ENCODE measurements at places on chromosomes 12 and 14.
A peak's percentile ranks its signal among the peaks of the same experiment; 100 is the strongest.

GRCh38 chr14:24093901-24094840 is at the start of gene PCK2:
Gene PCK2, plus strand, starts transcription at chr14:24094311. Its CDS starts 95 bp downstream, at chr14:24094406.
- peak; percentile 72 for DNase-seq

DNA sequence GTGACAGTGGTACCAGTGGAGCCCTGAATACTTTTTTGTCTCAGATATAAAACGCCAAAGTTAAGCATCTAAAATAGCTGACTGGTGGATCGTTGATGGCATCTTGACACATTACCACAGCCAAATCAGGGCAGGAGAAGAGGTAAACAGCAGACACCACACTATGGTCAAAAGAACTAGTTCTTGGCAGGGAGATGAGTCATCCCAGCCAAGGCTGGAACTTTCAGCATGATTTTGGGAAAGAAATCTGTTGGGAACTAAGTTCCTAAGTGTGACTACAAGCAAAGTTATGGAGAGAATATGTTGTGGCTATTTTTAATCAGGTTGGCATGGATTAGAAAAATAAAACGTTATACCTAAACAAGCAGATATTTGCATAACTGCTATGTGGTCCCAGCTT is 36.9 kb downstream of the LGR5 start:
- no peak for DNase-seq

- DNase-seq = no peak
Observed at GRCh38 chr12:62005615-62006014, 254.6 kb upstream of the USP15 start.

DNA sequence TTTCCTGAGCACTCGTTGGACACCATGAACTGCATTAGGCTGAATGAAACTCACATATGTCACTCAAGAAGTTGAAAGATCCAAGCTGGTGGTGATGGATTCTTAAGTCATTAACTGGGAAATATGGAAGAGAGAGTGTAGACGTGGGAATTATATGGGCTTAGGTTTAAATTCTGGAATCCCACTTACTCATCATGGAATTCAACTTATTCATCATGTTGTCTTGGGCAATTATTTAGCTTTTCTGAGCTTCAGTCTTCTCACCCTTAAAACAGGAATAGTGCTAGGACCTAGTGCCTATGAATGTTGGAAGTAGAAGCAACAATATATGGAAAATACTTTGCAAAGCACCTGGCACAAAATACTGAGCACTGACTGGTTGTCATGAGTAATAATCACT is 292.4 kb upstream of the TBX3 start:
- DNase-seq = no peak

- no peak for DNase-seq
Observed at GRCh38 chr12:110565894-110566871, 16.9 kb downstream of the PPTC7 start.

DNA sequence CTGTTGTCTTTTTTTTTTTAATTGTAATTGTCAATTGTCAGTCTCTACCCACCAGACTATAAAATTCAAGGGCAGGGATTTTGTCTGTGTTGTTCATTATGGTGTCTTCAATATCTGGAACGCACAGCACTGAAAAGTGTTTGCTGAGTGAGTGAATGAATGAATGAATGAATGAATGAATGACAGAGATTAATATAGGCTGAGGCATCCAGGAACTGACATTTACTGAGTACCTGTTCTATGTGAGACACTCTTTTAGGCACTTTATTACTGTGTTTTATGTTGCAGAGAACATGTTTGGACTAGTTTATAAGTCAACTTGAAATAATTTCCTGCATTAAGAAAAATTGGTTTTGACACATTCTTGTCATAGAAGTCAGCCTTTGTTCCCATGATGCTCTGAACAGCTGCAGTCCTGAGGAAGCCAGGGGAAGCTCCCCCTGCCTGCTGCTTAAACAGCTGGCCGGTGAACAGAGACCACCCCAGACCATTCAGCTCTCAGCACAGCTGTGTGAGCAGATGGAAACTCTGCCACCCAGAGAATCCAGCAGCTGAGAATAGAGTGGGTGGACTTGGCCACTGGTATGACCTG is 160.7 kb upstream of the CCND2 start:
- DNase-seq = no peak

DNA sequence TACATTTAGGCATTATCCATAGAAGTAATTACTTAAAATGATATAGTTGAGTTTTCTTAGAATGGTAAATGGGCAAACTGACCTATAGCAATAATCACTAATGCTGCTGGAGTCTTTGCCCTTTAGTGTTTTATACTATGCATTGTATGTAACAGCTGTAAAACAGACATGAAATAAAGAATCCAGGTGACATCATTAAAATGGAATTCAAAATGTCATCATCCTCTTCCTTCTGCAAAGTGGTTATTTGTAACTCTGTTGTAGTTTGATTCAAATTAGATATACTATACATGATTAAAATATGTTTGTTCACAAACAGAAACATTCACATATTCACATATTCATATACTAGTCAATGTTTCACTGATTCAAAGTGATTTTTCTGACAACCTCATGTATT is 598.8 kb downstream of the SLC16A7 start:
- no peak for DNase-seq

DNA sequence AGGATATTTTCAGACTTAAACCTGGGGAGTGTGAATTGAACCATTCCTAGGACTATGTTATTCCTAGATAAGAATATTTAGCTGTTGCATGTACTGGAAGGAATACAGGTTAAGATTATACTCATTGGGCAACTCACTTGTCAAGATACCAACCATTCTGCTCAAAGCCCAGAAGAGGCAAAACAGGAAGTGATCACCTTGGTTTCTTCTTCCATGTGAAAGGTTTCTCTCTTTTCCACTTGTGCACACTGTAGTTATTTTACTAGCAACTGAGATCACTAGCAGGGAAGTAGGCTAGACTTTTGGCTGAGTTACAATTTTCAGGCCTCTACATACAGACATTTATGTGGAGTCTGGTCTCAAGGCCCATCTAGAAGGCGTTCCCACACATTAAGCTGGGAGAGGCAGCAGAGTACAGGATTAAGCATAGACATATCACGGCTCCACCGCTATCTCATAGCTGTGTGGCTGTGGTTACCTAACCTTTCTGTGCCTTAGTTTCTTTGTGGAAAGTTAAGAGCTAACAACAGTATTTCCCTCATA is 83.9 kb upstream of the FERMT2 start:
- DNase-seq = no peak

DNA sequence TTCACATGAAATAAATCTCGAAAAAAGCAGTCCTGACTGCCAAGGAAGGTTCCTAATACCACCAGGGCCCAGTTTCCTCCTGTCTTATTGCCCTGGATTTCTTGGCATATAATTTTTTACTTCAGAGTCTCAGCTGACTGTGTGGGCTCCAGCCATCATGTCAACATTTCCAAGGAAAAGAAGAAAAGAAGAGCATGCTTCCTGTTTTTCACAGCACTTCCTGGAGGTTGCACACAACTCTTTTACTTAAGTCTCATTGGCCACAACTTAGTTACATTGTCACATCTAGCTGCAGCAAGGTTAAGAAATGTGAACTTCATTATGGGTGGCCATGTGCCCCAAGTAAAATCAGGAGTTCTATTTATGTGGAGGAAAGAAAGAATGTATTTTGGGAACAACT is 24.3 kb downstream of the DACT1 start:
- DNase-seq = no peak

- DNase-seq = no peak
Observed at GRCh38 chr14:34460841-34461240, 1.2 kb downstream of the SPTSSA start.

DNA sequence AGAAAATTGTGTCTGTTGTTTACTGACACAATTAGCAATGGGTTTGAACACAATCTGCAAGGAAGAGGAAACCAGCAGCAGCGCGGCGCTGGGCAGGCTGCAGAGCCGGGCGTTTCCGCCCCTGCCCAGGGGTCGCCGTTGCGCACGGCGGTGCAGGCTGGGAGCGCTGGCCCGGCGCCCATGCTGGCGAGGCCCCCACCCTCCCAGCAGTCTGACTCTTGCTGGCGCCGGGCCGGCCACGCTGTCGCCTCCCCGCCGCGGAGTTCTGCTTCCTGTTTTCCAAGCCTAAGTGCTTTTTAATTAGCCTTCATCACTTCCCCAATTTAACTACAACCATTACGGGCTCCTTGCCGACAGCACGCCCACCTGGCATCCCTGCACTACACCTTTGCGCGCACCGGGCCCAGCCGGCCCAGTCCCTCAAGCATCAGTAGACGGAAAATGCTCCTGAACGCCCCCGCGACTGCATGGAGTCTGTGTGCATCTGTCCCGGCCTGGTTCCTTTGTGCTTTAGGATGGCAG is 212.1 kb downstream of the GXYLT1 start:
- peak; percentile 6 for DNase-seq

- no peak for DNase-seq
Observed at GRCh38 chr12:128381541-128381940, 114.6 kb downstream of the TMEM132C start.

DNA sequence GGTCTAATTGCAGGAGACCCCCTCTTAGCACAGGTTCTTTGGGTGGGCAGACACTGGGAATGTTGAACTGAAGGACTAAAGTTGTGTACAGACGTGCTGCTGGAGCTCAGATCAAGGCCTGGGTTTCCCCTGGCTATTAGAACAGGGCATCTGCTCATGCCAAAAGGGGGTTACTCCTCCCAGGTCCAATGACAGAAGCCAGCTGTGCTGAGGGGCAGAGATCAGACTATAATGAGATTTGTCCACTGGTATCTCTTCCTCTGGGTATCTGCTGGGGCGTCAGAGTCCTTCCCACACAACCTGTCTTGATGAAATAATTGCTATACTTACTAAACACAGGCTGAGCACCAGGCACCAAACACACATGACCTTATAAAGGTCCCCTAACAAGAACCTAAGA is 42.6 kb downstream of the LTBP2 start:
- DNase-seq = no peak

- no peak for DNase-seq
Observed at GRCh38 chr14:89428173-89428523, 11.1 kb upstream of the FOXN3 start.

DNA sequence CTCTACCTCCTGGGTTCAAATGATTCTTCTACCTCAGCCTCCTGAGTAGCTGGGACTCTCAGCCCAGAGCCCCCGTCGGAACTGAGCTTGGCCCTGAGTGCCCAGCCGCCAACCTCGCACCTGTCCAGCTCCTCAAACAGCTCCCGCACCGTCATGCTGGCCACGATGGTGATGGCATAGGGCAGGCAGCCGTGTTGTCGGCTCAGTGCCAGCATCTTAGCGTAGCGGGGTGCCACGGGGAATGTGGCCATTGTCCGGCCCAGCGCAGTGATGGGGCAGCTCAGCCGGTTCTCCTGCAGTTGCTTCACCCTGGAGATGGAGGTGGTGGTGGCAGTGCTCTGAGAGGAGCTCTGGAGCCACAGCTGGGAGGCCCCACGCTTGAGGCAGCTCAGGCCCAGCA is 32.4 kb downstream of the DHX37 start:
- DNase-seq = no peak

DNA sequence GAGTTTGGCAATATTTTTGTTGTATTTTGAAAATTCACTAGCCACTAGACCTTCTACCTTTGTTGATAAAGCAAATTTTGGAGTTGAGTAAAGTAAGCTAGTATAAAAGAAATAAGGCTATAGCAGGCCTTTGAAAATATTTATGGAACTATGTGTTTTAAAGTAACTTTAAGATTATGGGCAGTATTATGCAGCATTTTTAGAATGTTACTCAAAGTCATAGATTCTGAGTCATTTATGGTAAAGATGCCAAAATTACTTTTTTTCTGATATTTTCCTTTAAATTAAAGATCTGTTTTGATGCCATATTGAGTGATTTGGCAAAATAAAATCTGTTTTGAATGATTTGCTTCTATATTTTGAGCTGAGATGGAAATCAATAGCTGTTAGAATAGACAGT is 57.2 kb downstream of the SYNE2 start:
- DNase-seq = no peak

- no peak for DNase-seq
Observed at GRCh38 chr12:91423693-91424050, 241.1 kb upstream of the DCN start.

DNA sequence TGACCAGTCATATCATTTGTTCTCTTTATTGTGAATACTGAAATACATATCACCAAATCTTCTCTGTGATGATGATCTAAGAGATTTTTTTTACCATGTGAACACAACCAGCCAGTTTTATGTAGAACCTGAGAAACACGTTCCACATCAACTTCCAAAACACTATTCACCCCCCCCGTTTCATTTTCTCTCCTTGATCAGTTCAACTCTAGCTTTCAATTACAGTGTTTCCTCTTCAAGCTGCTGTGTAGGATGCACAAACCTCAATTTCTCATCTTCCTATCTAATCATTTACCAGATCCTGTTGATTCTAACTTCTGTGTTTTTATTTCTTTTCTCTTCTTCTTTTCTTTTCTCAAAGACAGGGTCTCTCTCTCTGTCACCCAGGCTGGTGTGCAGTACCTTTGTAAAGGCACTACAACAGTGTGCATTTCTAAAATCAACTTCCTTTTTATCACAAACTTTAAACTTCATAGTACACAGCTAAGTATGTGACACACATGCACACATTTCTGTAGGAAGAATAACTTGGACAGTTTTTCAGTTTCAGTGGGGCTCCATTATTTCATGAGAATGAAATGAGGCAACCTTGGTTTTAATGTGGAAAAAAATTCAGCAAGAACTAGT is 149.9 kb upstream of the FBXO33 start:
- DNase-seq = peak; percentile 3

GRCh38 chr12:3622822-3623690 is 129.9 kb downstream of the CRACR2A start:
- no peak for DNase-seq

GRCh38 chr12:60494244-60494643 is 898.4 kb downstream of the SLC16A7 start:
- DNase-seq = no peak

DNA sequence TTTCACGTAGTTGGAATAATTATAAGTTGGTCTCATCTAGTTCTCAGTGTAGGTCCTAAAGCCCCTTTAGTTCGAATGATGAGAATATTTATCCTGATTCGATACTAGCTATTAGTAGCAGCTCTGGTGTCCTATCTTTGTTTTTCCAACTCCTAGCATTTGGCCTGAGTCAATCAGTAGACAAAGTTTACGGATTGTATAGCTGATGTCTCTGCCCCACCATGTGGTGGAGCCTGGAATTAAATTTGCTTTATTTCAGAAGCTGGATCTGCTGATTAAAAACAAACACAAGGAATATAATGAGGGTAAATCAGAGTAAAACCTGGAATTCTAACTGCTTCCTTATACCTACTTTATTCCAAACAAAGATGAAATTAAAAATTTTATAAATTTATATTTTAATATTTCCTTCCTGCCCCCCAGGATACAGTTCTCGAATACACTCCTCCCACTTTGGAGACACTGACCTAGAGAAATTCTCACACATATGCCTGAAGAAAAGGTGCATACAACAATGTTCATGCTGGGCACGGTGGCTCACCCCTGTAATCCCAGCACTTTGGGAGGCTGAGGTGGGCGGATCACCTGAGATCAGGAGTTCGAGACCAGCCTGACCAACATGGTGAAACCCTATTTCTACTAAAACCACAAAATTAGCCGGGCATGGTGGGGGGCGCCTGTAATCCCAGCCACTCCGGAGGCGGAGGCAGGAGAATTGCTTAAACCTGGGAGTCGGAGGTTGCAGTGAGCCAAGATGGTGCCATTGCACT is 7.6 kb upstream of the BRMS1L start:
- no peak for DNase-seq

- DNase-seq = no peak
Observed at GRCh38 chr14:40218282-40218941, 786.2 kb upstream of the FBXO33 start.
